ENCODE measurements at places on chromosomes 4 and X.

GRCh38 chr4:103397541-103397940 is 199.4 kb upstream of the CENPE start:
- no peak for DNase-seq

GRCh38 chrX:1546691-1547251 is 9.8 kb upstream of the P2RY8 start:
- no peak for DNase-seq

DNA sequence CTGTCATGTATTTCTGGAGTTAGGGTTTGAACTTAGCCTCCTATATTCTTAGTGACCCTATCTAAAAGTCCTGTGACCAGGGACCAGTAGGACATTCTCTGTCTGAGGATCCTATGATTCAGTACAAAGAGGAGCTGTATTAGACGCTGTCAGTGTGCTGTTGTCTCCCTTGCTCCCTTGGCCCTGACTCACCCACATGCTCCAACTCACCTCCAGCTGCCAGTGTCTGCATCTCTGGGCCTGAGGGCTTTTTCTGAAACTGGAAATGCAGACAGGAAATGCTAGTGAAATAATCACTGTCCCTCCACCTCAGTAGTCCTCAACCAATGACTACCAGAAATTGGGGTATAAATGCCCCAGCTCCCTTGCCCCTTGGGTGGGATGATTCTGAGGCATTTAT is 535.3 kb upstream of the RPS6KA3 start:
- DNase-seq: no peak

- no peak for DNase-seq
These were observed 51.2 kb upstream of the PJA1 start for GRCh38 chrX:69216446-69216845.

GRCh38 chrX:40628506-40628905 is 5.3 kb downstream of the MPC1L start:
- DNase-seq: no peak

- no peak for DNase-seq
These were observed 705 bp downstream of the RPS6KA3 start for GRCh38 chrX:20265726-20266681.

DNA sequence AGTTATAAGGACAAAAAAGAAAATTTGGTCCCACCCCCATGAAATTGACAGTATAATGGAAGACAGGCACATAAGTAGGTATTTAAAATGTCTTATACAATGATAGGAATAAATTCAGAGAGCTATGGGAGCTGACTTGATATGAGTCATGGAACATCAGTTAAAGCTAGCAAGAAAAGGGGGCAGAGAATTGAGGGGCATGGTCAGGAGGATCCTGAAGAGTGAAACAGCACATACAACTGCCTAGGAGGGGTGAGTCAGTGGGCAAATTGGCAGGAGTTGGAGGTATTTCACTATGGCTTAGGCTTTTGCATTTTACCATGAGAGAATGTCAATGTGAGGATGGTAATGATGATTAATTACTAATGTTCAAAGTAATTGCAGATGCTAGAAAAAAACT is 95.4 kb upstream of the BANK1 start:
- DNase-seq: no peak

GRCh38 chr4:148390311-148390710 is 51.9 kb downstream of the NR3C2 start:
- no peak for DNase-seq

GRCh38 chr4:74793757-74794381 is 454 bp downstream of the BTC start:
- DNase-seq: no peak

DNA sequence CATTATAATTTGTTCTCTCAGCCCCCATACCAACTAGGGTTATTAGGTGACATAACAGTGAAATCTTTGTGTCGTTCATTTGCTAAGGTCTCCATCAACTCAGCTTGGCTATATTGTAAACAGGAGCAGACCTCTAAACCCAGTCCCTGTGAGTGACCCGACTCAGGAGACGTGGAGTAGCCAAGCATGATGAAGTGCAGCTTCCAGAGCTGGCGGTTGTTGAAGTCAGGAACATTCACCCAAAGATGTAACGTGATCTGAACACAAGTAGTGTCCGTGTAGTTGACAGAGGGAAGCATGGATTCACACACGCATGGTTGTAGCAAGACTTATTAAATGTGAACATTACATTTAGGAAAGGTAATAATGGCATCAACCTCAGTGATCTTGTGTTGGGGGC is 102.3 kb downstream of the FAM193A start:
- DNase-seq: no peak

GRCh38 chr4:163688856-163689255 is 194.4 kb downstream of the TMA16 start:
- DNase-seq: no peak

GRCh38 chr4:156803056-156803455 is 168.5 kb downstream of the PDGFC start:
- DNase-seq: no peak

DNA sequence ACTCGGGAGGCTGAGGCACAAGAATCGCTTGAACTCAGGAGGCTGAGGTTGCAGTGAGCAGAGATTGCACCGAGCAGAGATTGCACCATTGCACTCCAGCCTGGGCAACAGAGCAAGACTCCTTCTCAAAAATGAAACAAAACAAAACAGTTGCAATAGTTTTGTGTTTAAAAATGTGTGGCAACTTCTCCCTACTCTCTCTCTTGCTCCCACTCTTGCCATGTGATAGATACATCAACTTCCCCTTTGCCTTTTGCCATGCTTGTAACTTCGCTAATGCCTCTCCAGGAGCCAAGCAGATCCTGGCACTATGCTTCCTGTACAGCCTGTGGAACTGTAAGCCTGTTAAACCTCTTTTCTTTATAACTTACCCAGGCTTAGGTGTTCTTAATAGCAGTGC is 52.5 kb upstream of the INTU start:
- no peak for DNase-seq

DNA sequence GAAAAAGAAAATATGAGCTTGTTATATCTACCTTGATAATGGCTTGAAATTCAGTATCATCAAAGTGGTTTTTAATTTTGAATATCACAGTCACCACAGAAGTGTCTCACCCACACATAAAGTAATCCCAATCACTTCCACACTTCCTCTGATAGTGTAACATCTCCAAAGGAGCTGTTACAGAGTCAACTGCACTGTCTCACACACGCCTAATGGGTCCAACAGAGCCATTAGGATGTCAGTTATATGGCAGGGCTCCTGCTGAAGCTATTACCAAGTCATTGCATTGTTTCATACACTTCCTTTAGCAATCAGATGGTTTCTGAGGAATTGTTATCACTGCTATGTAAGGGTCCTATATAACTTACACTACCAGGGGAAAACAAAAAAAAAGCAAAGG is 432.1 kb upstream of the TEX13C start:
- no peak for DNase-seq

DNA sequence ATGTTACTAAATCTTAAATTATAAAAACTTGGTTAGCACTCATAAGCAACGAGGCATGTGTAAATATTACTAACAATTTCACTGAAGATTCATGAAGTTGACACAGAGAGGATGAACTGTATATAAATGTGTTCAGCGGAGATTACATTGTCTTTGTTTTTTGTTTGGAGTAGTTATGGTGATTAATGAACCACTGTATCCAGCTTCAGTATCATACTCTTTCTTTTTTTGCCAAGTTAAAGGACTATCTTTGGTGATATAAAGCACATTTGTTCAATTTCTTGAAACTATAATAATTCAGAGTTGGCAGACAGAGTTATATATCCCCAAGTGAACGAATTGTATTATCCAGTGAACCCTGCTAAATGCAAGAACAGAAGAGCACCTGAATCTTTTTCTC is 497.6 kb downstream of the CCSER1 start:
- DNase-seq: no peak

DNA sequence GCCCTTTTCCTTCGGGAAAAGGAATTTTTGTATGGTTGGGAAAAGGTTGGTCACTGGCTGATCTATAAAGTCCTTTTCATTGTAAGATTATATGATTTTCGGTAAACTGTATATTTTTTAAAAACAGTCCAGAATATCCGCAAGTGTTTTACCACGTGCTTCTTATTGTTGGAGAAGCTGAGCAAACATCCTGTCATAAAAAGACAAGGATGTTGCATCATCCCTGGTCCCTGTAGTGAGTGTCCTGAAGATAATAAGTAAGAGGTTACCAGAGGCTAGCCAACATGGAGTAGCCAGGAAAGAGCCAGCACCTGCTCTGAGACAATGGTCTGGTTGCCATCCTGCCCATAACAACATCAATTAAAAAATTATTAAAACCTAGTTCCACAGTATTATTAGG is 5.1 kb downstream of the CXCL9 start:
- no peak for DNase-seq

All from NCI-H187 treated with DMSO at 0.1 percent for 48 hours (cell line).